Stimulated activated CD4-positive, alpha-beta T cell treated with anti-CD3 and anti-CD28 coated beads, Interleukin-15, amount 100 ng/mL, for 1 hour (primary cell): ENCODE measurements at places on chromosomes 4 and X.

GRCh38 chr4:183797011-183797444 is 108.1 kb upstream of the STOX2 start:
- DNase-seq = no peak

- no peak for DNase-seq
These were observed 21.4 kb upstream of the ANXA10 start for GRCh38 chr4:168070903-168071302.

DNA sequence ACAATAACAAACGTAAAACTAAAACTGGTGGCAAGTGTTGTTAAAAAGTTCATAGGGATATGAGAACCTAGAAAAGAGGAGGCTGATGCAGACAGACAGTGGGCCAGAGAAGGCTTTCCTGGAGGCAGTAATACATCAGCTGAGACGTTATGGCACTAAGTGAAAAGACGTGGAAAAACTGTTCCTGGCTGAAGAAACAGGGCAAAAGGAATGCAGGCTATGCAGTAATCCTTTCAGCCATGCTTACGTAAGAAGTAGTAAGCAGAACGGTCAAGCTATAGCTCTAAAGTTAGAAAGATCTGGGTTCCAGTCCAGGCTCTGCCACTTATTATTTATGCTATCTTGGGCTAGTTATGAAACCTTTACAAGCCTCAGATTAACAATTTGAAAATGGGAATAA is 6.4 kb downstream of the LAMTOR3 start:
- DNase-seq = no peak

DNA sequence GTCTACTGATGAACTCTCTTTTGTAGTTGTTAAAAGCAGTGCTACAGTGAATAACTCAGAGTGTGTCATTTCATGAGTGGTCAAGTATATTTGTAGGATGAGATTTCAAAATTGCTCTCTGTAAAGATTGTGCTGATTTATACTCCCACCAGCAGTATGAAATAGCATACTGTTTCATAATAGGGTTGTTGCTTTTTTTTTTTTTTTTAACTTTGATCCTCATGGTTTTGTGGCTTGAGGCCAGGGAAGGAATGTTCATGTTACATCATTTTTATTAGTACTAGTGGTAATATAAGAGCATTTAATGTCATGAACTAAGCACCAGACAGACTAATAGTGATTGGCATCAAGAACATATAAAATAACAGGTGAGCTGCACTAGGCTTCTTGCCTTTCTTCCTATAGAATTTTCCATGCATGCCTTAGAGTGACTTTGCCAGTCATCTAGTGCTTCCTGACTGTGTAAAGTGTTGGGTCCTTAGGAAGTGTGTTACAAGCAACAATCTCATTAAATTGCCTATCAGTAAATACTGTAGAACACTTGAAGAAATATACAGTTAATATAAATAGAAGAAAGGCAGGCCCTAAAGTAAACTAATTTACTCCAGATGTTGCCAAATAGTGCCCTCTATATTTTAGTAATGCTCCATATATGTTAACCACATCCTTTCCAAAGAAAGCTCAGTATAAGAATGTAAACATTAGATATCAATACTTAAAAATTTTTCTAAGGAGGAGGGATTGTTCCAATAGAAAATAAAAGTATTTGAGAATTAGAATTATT is 38.6 kb upstream of the MSMO1 start:
- no peak for DNase-seq

- DNase-seq = no peak
These were observed 6.1 kb downstream of the STIM2 start for GRCh38 chr4:26866781-26867180.

- no peak for DNase-seq
These were observed 174.9 kb downstream of the QDPR start for GRCh38 chr4:17336986-17337385.

DNA sequence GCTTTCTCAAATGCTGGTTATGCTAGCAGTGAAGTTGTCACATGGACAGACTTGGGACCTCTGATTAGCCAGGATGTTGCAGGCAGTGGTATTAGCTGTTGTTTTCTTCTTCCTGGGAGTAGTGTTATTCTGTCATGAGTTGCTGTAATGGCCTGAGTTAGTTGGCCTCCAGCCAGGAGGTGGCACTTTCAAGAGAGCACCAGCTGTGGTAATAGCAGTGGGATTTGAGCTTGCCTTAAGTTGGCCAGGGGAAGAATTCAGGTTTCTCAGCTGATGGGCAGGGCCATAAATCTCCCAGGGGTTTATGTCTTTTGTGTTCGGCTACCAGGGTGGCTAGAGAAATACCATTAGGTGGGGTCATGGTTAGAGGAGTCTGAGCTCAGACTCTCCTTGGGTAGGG is 132.6 kb downstream of the GLUD2 start:
- no peak for DNase-seq

DNA sequence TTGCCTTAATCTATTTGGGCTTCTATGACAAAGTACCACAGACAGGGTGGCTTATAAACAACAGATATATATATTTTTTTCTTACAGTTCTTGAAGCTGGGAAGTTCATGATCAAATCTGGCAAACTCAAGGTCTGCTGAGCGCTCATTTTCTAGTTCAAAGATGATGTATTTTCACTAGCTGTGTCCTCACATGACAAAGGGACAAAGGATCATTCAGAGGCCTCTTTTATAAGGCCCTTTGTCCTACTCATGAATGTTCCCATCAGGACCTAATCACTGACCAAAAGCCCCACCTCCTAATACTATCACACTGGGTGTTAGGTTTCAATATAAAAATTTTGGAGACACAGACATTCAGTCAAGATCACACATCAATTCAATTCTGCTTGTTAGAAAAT is 2025.2 kb downstream of the PCDH7 start:
- DNase-seq = no peak

DNA sequence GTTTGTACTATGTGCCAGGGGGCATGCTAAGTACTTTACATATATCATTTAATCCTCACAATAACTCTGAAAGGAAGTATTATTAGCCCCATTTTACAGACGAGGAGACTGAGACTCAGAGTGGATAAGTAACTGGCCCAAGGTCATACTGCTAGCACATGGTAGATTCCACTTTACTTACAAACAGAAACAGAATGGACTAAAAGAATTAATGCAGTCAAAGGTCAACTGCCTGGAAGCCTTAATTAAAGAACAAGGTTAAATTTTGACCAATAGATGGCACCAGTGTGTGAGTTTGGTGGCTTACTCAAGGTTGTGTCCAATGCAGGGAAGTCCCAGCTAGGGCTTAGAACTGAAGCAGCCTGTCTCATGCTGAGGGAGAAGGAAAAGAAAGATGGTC is 4.7 kb downstream of the RIPPLY1 start:
- DNase-seq = no peak

DNA sequence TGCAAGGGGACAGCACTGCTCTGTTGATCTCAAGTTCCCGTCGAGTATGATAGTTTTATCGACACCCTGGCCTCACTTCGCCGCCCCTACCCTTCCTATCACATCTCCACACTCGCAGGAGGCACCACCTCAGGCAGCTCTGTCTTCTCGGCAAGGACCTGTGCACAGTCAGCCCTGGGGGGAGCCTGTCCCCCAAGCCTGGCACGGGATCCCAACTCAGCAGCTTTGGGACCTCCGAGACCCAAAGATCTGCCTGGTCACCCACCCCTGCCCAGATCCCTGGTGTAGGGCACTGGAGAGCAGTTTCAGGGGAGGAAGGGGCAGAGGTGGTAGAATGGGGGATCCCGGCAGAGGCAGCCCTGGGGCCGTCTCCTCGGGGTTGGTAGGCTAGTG is 18.0 kb upstream of the UBA1 start:
- DNase-seq = no peak

DNA sequence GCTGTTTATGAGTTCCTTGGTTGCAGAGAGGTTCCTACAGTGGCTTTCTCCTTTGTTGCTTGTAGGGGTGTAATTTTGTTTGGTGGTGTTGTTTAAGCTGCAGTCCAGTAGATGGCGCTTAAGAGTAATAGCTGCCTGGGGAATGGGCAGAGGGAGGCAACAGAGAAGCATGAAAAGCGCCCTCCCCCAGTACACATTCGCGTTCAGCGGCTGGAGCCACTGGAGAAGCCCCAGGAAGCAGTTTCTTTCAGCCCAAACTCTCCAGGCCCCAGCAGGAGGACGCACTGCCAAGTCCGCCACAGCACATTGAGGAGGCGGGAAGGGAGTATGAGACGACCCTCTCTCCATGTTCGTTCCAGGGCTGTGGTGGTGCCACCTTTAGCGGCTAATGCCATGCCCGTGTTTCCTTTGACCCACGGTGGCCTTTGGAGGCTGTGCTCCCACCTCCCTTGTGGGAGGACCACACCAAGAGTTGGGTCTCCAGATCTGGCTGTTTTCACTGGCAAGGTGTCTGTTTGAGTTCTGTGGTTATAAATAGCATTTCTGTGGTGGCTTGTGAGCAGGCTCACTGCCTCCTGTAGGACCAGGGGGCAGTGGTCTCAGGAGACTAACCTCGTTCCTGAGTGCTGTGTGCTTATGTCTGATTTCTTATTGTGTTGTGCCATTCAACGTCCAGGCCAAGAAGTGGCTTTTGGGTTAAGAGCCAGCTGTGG is 252.3 kb downstream of the ARHGAP10 start:
- no peak for DNase-seq

DNA sequence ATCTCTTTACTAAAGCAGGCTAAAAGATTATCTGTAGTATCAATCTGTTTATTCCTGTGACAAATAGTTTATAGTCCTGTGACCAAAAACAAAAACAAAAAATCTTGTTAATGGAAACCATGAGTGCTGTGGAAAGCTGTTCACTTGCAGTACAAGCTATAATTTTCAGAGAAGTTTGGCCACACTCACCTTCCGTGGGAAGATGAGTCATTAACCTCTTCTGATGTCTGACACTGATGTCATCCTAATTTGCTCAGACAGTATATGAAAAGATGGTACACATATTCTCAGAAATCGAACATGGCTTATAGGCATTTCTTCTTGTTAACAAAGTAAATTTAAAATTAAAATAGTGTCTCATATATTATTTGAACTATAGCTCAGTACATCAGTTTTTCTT is 19.9 kb upstream of the ENPP6 start:
- DNase-seq = no peak

DNA sequence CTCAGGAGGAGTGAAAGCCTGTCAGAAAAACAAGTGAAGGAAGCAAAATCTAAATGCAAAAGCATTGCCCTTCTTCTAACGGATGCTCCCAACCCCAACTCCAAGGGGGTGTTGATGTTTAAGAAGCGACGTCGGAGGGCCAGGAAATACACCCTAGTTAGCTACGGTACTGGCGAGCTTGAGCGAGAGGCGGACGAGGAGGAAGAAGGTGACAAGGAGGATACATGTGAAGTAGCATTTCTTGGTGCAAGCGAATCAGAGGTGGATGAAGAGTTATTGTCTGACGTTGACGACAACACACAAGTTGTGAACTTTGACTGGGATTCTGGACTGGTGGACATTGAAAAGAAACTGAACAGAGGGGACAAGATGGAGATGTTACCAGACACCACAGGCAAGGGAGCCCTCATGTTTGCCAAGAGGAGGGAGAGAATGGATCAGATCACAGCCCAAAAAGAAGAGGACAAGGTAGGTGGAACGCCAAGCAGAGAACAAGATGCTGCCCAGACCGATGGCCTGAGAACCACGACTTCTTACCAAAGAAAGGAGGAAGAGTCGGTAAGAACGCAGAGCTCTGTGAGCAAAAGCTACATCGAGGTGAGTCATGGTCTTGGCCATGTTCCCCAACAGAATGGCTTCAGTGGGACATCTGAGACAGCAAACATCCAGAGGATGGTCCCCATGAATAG is 105.6 kb upstream of the MYOZ2 start:
- DNase-seq = no peak

GRCh38 chr4:54609310-54609709 is 48.4 kb upstream of the KIT start:
- no peak for DNase-seq

- no peak for DNase-seq
These were observed 145.6 kb upstream of the SCML1 start for GRCh38 chrX:17591741-17592110.

DNA sequence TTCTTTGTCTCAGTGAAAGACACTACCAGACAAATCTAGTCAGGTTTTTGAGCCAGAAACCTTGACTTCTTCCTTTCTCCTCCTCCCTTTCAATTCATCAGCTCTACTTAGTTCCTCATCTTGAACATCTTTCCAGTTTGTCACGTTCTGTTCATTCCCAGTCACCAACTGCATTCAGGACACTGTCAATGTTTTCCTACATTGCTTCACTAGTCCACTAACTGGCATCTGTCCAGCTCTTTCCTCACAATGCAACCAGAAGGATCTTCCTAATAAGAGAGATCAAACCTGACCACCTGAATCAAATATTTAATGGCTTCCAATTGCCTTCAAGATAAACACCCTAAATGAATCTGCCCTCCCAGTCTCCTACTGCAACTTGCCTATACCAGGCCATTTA is 52.5 kb downstream of the SYNPO2 start:
- no peak for DNase-seq

DNA sequence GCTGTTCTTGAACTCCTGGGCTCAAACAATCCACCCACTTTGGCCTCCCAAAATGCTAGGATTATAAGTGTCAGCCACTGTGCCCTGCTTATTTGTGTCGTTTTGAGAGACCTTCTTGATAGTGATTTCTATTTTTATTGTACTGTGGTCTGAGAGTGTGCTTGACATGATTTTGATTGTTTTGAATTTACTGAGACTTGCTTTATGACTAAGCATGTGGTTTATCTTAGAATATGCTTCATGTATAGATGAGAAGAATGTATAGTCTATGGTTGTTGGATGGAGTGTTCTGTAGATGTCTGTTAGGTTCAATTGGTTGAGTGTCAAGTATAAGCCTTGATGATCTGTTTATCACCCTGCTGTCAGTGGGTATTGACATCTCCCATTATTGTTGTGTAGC is 789.3 kb downstream of the IL1RAPL1 start:
- DNase-seq = no peak

- DNase-seq = no peak
These were observed 770.8 kb upstream of the PRKX start for GRCh38 chrX:4484266-4484665.

DNA sequence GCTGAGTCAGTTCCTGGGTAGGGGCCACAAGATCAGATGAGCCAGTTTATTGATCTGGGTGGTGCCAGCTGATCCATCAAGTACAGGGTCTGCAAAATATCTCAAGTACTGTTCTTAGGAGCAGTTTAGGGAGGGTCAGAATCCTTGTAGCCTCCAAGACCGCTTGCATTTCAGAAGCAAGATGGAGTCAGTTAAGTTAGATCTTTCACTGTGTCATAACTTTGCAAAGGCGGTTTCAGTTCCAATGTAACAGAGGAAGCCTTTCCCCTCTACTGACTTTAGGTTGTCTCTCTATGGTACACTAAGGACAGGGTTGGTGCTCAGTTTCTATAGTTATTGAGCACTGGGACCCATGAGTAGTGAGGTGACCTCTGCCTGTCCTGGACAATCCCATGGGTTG is 127.3 kb upstream of the WDR1 start:
- DNase-seq = no peak

- DNase-seq = no peak
These were observed 94.2 kb upstream of the NKX1-1 start for GRCh38 chr4:1500231-1500965.

DNA sequence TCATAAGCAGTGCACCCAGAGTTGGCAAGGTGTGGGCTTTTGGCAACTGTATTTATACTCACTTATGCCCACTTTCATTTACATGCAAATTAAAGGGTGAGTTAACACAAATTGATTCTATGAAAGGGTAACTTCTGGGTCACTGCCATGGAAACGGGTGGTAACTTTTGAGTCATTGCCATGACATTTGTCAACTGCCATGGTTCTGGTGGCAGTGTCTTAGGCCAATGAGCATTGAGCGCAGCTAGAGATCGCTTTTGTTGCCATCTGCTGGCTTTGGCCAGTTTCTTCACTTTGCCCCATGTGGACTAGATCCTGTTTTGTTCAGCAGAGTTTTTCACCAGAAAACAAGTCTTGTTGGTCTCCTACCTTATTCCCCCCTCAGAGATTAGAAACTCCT is 170.8 kb upstream of the NUDT6 start:
- no peak for DNase-seq

- no peak for DNase-seq
These were observed 289.6 kb downstream of the ZIC3 start for GRCh38 chrX:137855490-137855889.
